ENCODE measurements at places on chromosomes 6 and 20. TPM values are rescaled to one million over a fixed set of nuclear protein-coding genes. Genes with fewer than 3 reads are reported as not detected.

The GJA1 gene
- 34.1 TPM for total RNA-seq

The MYO6 gene
- 110 TPM for total RNA-seq

The ZBP1 gene
- total RNA-seq = not detected

The CITED2 gene
- total RNA-seq = 42.6 TPM

The RIN2 gene
- total RNA-seq = 36.1 TPM

The HLA-DQB2 gene
- not detected for total RNA-seq

The CYP39A1 gene
- 10.3 TPM for total RNA-seq

DNA sequence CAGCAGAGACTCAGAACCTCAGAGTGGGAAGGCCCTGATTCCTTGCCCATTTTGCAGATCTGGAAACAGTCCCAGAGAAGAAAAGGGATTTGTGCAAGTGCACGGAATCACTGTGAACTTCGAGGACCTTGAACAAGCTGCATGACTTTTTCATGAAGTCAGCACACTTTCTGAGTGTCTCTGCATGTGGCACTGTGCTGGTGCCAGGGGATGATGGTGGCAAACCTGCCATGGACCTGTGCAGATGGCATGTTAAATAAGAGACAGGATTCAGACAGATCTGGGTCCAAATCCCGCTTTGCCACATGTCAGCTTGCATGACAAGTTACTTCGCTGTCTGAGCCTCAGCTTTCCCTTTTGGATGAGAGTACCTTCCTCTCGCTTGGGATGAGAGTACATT, 26.8 kb downstream of the ZNF831 start:
- H3K4me3 ChIP-seq = no peak overlapping the region
- H3K27ac ChIP-seq = no peak overlapping the region
- H3K27me3 ChIP-seq = peaks cover 35% of the 10 kb centered on the region
- no peak for DNase-seq
- no peaks in the 10 kb centered on the region for H3K4me1 ChIP-seq

GRCh38 chr6:5786969-5787720, 219.6 kb downstream of the NRN1 start:
- H3K27me3 ChIP-seq = peaks cover 5% of the 10 kb centered on the region
- H3K4me1 ChIP-seq = peaks cover 5% of the 10 kb centered on the region
- H3K36me3 ChIP-seq = no peaks in the 10 kb centered on the region
- no peak overlapping the region for H3K27ac ChIP-seq
- no peak for DNase-seq

DNA sequence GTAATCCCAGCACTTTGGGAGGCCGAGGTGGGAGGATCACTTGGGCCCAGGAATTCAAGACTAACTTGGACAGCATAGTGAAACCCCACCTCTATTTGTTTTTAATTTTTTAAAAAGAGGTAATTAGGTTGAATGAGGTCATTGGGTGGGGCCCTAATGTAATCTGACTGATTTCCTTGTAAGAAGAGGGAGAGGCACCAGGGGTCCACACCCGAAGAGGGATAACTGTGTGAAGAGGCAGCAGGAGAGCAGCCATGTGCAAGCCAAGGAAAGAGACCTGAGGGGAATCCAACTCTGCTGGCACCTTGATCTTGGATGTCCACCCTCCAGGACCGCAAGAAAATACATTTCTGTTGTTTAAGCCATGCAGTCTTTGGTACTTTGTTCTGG, 63.4 kb downstream of the QRSL1 start:
- peak overlapping the region; percentile 33 for H3K27ac ChIP-seq
- no peaks in the 10 kb centered on the region for H3K27me3 ChIP-seq
- peaks cover 14% of the 10 kb centered on the region for H3K4me1 ChIP-seq
- DNase-seq = no peak

GRCh38 chr20:50555662-50556061, 45.5 kb downstream of the PTPN1 start:
- DNase-seq = no peak
- H3K27ac ChIP-seq = peak overlapping the region; percentile 4

DNA sequence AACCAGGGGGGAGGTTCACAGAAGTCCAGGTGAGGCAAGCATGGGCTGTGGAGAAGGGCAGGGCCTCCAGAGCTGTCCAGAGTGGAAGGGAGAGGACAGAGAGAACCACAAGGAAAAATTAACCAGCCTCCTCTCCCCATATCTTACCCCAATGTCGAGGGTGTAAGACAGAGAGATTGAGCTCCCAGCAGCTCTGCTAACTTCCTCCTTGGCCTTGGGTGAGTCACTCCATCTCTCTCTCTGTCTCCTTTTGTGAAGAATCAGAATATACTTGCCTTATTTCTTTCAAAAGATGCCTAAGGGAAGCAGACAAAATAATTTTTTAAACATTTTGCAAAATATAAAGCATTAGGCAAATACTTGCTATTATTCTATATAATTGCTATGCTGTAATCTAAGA, 58.3 kb upstream of the IYD start:
- H3K27me3 ChIP-seq = peaks cover 19% of the 10 kb centered on the region
- no peak overlapping the region for H3K4me3 ChIP-seq
- H3K36me3 ChIP-seq = no peaks in the 10 kb centered on the region

DNA sequence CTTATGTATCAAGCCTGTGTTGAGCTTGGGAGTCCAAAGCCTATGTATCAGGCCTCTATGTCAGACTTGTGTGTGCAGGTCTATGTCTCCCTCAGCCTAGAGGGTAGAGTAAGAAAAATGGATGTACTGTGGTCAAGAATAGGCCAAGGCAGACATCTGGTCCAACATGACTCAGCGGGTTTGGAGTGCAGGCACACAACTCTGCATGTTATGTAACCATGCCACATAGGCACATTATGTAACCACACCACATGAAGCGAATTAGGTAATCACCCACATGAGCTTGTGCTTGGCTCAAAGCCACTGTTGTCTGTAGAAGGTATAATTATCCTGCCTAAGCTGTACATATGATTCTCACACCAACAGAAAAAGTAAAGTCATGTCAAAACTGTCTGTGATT, 1190.5 kb upstream of the EYS start:
- H3K27ac ChIP-seq = no peak overlapping the region
- H3K4me3 ChIP-seq = no peak overlapping the region
- no peaks in the 10 kb centered on the region for H3K4me1 ChIP-seq
- no peak for DNase-seq
- no peaks in the 10 kb centered on the region for H3K27me3 ChIP-seq

DNA sequence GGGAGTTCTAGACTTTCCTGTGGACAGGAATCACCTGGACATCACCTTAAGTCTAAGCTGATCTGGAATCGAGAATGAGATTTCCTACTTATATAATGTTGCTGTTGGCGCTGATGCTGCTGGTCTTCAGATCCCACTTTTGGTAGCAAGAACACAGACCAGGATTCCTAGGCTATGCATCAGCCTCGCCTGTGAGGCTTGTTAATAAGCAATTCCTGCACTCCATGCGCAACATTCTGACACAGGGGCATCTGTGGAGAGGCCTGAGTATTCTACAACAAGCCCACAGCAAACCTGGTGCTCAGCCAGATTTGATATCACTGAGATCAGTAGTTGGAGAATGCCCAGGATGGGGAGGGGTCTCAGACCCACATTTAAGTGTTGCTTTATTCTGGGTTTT, 52.0 kb upstream of the TRIM26 start:
- H3K27ac ChIP-seq = no peak overlapping the region
- peaks cover 13% of the 10 kb centered on the region for H3K27me3 ChIP-seq
- H3K4me3 ChIP-seq = no peak overlapping the region
- DNase-seq = no peak
- H3K36me3 ChIP-seq = peaks cover 4% of the 10 kb centered on the region

DNA sequence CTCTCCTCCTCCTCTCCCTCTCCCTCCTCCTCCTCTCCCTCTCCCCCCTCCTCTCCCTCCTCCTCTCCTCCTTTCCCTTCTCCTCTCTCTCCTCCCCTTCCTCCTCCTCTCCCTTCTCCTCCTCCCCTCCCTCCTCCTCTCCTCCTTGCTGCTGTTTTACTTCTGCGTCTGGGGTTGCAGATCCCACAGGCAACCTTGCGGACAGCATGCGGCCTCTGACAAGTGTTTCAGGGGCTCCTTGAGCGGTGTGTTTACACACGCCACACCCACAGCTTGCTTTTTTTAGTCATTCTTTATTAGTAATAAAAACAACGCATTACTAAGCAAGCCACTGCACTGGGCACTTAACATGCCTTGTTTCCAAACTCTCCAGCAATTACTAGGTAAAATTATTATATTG, 81.9 kb downstream of the TFAP2C start:
- H3K4me3 ChIP-seq = no peak overlapping the region
- DNase-seq = no peak
- H3K27ac ChIP-seq = no peak overlapping the region

GRCh38 chr20:49420811-49421295, 61.6 kb downstream of the KCNB1 start:
- H3K4me1 ChIP-seq = peaks cover 14% of the 10 kb centered on the region
- H3K27me3 ChIP-seq = peaks cover 6% of the 10 kb centered on the region
- DNase-seq = no peak
- H3K36me3 ChIP-seq = no peaks in the 10 kb centered on the region
- no peak overlapping the region for H3K27ac ChIP-seq

GRCh38 chr6:75532521-75532920, 38.9 kb upstream of the FILIP1 start:
- H3K4me3 ChIP-seq = no peak overlapping the region
- no peak overlapping the region for H3K27ac ChIP-seq
- no peaks in the 10 kb centered on the region for H3K36me3 ChIP-seq
- no peaks in the 10 kb centered on the region for H3K27me3 ChIP-seq
- peaks cover 1% of the 10 kb centered on the region for H3K4me1 ChIP-seq
- DNase-seq = no peak

- peaks cover 11% of the 10 kb centered on the region for H3K4me1 ChIP-seq
- no peaks in the 10 kb centered on the region for H3K27me3 ChIP-seq
- no peak overlapping the region for H3K27ac ChIP-seq
- H3K36me3 ChIP-seq = peaks cover 6% of the 10 kb centered on the region
- H3K4me3 ChIP-seq = no peak overlapping the region
Measured at GRCh38 chr20:24560571-24561491, 91.4 kb downstream of the SYNDIG1 start.
